ENCODE measurements at places on chromosomes 2 and 18.

GRCh38 chr2:122062506-122062905, 307.1 kb downstream of the TSN start:
- no peak for DNase-seq

- no peak for DNase-seq
Measured at GRCh38 chr2:191221666-191222065, 23.5 kb upstream of the MYO1B start.

- DNase-seq = no peak
Measured at GRCh38 chr2:47521666-47522285, 118.8 kb downstream of the MSH2 start.

DNA sequence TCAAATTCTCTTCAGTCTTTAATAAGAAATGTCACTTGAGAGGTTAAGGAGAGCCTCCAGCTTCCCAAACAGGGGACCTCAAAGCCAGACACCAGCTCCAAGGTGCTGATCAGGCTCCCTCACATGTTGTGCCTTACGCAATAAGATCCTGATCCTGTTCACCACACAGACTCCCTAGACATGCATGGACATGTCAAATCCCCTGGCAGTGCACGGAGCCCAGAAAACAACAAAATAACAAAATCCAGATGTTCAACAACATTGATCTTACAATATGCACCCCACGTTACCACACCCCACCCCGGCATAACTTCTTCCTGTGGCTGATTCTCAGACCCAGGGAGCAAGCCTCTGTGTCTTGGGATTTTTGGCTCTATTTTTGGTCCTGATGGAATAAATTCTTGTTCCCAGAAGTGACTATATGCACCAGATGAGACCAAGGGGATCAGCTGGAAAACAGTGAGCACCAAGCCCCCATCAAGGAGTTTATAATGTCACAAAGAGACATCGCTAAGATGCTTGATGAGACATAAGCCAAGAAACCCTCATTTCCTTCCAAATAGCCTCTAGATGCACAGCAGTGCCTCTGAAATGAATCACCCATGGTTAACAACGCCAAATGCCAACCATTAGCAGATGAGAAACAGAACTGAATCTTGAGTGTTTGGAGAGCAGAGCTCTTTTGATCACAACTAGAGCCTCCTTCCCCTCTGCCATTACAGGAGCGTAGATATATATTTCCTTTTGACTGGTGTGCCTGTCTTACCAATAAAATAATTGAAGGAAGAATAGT, 198.2 kb downstream of the PRKCE start:
- DNase-seq = no peak

GRCh38 chr18:62979900-62980299, 264.6 kb downstream of the PHLPP1 start:
- no peak for DNase-seq

- no peak for DNase-seq
Measured at GRCh38 chr2:310994-311393, 23.1 kb upstream of the ALKAL2 start.

DNA sequence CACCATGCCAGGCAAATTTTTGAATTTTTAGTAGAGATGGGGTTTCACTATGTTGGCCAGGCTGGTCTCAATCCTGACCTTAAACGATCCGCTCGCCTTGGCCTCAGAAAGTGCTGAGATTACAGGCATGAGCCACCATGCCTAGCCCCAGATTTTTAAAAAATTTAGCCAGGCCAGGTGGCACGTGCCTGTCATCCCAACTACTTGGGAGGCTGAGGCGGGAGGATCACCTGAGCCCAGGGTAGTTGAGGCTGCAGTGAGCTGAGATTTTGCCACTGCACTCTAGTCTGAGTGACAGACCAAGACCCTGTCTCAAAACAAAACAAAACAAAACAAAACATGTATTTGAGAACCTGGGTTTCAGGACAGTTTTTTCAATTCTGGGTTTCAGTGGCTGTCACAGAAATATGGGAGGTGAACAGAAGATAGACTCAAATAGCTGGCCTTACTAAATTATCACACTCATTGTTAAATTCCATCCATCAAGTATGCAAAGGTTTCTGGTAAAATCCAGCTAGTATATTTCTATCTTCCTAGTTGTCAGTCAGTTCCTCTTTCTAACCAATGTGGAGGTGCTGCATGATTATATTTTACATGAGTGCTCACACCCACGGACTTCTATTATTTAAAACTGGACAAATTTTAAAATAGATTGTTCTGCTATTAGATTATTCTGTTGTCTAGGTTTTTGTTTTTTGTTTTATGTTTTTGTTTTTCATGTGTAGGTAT, 5.4 kb downstream of the ALPG start:
- DNase-seq = no peak

- peak; percentile 84 for DNase-seq
Measured at GRCh38 chr2:127025359-127026166, 81.4 kb downstream of the BIN1 start.

- no peak for DNase-seq
Measured at GRCh38 chr2:21356086-21356856, 232.5 kb downstream of the TDRD15 start.

GRCh38 chr2:133240491-133241223, 327.6 kb downstream of the NCKAP5 start:
- no peak for DNase-seq

DNA sequence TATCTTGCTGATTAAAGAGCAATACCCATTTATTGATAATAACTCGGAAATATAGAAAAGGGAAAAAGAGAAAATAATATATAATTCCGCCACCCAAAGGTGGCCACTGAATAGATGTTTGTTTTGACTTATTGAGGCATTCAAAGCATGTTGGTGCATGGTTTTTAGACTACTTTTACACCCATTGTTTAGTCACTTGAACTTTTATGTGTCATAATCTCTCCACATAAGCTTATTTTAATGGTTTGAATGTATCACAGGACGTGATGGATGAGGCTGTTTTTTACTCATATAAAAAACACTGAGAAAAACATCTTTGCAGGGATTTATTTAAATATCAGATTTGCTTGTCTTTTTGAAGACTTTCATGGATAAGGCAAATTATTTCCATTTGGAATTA, 120.4 kb downstream of the ACKR3 start:
- no peak for DNase-seq

- DNase-seq = no peak
Measured at GRCh38 chr2:235640377-235640776, 146.5 kb downstream of the AGAP1 start.

DNA sequence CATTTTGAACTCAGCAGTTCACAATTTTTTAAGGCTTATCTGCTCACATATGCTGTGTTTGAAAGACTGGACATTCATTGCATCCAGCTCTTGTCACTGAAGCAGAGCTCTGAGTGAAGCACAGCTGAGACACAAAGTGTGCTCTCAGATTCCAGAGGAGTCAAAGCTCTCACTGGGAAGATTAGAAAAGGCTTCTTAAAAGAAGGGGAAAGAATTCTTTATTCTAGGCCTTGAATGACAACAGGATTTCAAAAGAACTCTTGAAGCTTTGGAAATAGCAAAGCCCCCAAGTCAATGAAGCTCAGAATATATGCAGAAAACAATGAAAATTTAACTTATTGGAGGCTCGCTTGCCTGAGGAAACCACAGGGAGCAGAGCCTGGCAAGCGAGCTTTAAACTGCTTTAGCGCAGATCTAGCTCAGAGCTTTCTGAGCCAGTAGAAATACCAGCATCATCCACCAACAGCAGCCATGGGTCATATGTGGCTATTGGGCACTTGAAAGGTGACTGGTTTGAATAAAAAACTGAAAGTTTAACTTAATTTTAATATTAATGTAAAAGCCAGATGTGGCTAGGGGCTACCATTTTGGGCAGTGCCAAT, 369.7 kb downstream of the OSR1 start:
- no peak for DNase-seq

DNA sequence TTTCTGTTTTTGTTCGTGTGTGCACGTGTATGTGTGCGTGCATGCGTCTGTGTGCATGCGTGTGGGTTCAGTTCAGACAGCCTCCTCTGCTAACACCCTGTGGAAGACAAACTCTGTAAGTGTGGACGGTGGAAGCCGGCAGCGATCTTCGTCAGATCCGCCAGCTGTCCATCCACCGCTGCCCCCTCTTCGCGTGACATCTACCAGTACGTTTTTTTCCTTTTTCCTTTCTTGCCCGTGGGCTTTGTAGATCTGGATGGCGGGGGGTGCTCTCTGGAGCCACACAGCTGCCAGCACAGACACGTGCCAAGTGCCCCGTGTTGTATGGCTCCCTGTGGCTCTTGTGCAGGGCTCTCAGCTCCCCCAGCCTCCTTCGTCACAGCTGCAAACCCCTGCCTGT, 32.3 kb downstream of the ITGB1BP1 start:
- peak; percentile 44 for DNase-seq

DNA sequence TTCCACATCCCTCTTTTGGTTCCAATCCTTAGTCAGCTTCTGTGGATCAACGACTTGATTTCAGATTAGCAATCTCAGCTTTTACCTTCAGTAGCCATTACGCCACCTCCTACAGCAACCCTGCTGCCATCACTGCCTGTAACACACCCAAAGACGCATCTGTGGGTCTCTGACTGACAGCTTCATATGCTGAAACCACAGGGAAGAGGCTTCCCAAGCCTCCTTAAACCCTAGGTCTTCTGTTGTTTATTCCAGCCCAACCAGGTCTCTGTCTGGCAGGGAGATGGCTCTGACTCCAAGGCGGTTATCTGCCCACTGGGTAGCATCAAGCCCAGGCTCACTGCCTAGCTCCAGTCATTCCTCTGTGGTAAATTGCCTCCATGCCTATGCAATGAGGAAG, 28.6 kb upstream of the TRIB2 start:
- no peak for DNase-seq

DNA sequence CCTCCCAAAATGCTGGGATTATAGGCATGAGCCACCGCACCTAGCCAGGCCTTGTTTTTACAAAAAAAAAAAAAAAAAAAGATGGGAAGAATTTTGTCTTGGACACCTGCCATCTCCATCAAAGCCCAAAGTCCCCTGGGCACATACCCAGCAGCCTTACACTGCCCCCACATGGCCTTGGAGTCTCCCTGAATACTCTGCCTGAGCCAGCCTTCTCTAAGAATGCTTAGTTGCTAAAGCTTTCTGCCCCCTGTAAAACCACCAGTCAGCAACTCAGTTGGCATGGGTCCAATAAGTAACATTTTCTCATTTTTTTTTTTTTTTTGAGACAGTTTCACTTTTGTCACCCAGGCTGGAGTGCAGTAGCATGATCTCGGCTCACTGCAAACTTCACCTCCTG, 40.6 kb downstream of the SPC25 start:
- no peak for DNase-seq

GRCh38 chr2:233422050-233422639, 67.9 kb downstream of the DGKD start:
- peak; percentile 52 for DNase-seq

DNA sequence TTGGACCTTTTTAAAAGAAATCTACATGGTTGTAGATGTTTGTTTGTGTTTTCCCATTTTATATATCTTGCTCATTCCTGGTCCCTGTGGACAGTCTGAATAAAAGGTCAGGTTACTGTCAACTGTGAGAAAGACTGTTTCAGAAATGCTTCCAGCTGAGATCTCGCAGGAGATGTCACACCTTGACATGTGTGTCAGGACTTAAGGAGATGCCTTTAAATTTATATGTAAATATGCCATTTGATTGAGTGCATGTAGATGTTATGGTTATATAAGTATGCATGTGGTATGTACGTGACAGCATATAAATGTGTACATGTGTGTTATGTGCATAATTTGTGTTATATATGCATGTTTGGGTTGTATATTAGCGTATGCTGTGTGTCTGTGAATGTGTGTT, 2172.3 kb upstream of the CELF4 start:
- no peak for DNase-seq

DNA sequence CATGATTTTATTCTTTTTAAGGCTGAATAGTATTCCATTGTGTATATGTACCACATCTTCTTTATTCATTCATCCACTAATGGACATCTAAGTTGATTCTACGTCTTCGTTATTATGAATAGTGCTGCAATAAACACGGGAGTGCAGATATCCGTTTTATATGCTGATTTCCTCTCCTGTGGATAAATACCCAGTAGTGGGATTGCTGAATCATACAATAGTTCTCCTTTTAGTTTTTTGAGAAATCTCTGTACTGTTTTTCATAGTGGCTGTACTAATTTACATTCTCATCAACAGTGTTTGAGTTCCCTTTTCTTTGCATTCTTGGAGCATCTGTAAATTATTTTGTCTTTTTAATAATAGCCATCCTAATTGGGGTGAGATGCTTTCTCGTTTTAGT, 114.5 kb downstream of the RGPD3 start:
- no peak for DNase-seq

DNA sequence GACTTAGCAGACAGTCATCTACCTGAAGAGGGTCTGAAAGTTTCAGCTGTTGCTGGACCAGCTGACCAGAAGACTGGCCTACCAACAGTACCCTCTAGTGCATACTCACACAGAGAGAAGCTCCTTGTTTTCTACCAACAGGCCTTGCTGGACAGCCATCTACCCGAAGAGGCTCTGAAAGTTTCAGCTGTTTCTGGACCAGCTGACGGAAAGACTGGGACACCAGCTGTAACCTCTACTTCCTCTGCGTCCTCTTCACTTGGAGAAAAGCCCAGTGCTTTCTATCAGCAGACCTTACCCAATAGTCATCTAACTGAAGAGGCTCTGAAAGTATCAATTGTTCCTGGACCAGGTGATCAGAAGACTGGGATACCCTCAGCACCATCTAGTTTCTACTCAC, 63.2 kb downstream of the ALMS1 start:
- DNase-seq = no peak

DNA sequence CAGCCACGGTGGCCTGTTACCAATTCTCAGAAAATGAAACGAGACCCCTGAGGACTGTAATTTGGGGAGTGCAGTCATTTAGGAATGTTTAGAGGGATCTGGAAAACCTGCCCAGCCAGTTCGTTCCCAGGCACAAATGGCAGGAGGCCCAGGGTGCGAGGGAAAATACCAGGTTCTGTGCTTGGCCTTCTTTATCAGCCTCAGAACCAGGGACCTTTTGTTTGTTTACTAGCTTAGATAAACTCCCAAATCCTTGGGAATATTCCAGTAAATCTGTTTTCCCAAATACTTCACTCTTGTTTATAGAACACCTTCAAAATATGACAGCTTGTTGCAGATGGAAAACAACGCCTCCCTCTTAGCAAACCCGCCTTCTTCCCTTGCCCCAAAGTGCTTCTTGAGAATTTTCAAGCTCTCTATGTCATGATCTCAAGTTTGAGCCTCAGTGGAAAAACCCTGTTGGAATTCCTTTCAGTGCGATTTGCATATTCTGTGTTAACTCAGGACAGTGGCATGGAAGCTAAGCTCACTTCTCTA, 400.3 kb upstream of the SMIM21 start:
- no peak for DNase-seq
